ENCODE measurements at places on chromosomes 4 and X.

- no peak for DNase-seq
Measured at GRCh38 chr4:117588771-117589170, 445.5 kb upstream of the NDST3 start.

DNA sequence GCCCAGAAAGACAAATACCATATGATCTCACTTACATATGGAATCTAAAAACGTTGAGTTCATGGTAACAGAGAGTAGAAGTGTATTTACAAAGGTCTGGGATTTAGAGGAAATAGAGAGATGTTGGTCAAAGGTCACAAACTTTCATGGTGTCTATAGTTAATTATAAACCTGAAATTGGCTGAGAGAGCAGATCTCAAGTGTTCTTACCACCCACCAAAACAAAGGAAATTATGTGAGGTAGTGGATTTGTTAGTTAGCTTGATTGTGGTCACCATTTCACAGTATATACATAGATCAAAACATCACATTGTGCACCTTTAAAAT, 186.8 kb downstream of the NWD2 start:
- no peak for DNase-seq

- DNase-seq, result no peak
Measured at GRCh38 chr4:139860435-139861024, 194.9 kb downstream of the MGST2 start.

DNA sequence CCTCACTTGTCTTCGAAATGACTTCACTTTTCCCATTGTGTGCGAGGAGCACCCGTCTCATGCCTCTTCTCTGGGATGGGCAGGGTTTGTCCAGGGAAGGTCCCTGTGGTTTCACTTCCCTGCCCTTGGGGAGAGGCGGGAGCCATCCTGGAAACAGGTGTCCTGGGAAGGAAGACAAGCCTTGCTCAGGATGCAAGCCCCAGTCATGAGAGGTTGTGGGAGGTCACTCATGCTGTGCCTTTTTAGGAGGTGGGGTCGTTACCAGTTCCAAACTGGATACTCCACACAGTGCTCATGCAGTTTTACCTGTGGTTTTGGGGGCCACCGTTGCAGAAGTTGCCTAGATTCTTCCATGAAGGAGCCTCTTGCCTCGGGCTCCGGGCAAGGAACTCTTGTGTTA, 3.8 kb downstream of the RGS12 start:
- DNase-seq, result no peak

DNA sequence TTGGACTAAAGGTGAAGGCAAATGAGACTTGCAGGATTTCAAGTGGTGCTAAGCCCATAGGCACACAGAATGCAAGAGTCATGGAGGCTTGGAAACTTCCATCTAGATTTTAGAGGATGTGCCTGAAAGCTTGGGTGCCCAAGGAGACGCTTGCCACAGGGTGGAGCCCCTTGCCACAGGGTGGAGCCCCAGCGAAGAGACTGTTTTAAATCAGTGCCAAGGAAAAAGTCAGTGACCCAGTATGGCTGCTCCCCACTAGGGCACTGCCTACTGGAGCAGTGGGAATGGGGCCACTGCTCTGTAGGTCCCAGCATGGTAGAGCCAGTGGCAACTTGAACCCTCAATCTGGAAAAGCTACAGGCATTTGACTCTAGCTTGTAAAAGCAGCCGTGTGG, 794.2 kb upstream of the LCORL start:
- no peak for DNase-seq

- no peak for DNase-seq
Measured at GRCh38 chr4:17701882-17702281, 79.5 kb downstream of the FAM184B start.

GRCh38 chr4:179843370-179843769, 2399.8 kb upstream of the TENM3 start:
- DNase-seq, result no peak

DNA sequence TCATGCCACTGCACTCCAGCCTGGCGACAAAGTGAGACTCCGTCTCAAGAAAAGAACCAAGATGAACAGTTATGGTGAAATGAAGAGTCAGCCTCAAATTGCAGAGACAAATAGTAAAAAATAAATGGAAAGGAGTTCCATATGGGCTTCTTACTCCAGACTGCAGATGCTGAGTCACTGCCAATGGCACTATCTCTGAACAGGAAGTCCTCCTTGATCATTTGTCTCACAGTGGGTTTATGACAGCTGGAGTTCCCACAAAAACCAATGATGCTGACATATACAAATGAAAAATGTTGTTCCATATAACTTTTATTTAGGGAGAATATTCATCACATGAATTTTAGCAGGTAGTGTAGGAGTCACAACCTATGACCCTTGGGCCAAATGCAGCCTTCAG, 631.6 kb downstream of the PCDH18 start:
- DNase-seq, result no peak

DNA sequence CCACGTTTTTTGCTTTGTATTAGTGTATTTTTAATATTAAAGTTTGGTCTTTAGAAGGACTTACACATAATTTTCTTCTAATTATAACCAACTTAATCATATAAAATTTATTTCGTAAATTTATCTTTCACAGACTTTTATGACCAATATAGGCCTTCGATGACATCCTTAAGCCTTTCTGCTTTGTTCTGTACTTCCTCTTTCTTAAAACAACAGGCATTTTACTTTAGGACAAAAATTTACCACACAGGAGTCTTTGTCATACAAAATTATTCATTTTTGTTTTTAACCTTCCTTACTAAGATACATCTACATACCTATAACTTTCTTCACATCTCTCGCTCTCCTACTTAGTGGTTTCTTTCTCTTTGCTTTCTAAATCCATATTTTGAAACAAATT, 56.3 kb downstream of the RGS12 start:
- DNase-seq, result no peak

GRCh38 chr4:146333187-146333894, 119.0 kb downstream of the REELD1 start:
- no peak for DNase-seq

DNA sequence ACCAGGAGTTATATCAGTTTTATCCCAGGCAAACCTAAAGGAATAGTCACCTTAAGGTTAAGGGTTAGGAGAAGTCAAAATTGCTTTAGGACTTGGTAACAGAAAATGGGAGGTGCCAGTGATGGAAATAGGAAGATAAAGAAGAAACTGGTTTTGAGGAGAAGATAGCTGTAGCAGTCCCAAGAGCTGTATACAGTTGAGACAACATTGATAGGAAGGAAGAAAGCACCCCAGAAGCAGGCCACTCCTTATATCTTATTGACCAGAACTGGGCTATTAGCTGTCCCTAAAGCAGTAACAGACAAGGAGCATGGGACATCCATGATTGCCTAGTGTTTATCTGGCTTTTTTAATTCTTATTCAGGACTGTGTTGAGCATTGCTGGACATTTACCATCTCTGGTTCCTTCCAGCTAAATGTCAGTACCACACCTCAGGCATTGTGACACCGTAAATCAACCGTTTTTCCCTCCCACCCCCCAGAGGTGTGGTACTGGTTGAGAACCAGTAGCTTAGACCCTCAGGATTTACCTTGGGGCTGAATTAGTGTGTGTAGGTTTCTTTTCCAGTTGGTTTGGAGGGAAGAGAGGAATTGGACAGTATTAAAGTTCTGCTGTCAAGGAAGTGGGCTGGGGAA, 2.0 kb upstream of the PGRMC2 start:
- DNase-seq, result no peak

GRCh38 chr4:6200922-6201362, 593 bp upstream of the JAKMIP1 start:
- DNase-seq, result no peak

GRCh38 chr4:89914609-89915550, 20.2 kb downstream of the MMRN1 start:
- DNase-seq, result no peak

DNA sequence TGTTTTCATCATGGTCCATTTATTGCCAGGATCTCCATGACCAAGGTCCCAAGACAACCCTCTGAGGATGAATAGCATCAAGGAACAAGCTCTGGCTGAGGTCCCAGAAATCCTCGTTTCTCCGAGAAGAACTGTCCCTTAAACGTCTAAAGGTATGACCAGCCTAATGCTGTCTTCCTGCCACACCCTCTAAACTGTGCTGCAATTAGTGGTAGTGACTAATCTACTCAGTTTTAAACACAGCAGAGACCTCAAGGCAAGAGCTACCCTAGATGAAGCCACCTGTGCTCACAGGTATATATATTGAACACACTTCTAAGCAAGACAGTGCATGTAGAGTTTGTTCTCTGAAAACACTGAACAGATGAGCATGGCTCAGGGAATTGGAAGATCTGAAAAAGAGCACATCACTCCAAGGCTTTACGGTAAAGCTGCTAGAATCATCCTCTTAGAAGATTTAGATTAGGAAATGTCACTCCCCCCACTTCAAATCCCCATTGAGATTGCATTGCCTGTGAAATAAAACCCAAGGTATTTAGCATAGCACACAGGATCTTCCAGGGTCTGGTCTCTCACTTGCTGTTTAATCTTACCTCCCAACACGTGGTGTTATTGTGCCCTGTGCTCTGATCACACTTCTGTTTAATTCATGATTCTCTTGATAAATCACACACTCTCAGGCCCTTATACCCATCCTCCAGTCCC, 173.9 kb upstream of the VCX3A start:
- no peak for DNase-seq

DNA sequence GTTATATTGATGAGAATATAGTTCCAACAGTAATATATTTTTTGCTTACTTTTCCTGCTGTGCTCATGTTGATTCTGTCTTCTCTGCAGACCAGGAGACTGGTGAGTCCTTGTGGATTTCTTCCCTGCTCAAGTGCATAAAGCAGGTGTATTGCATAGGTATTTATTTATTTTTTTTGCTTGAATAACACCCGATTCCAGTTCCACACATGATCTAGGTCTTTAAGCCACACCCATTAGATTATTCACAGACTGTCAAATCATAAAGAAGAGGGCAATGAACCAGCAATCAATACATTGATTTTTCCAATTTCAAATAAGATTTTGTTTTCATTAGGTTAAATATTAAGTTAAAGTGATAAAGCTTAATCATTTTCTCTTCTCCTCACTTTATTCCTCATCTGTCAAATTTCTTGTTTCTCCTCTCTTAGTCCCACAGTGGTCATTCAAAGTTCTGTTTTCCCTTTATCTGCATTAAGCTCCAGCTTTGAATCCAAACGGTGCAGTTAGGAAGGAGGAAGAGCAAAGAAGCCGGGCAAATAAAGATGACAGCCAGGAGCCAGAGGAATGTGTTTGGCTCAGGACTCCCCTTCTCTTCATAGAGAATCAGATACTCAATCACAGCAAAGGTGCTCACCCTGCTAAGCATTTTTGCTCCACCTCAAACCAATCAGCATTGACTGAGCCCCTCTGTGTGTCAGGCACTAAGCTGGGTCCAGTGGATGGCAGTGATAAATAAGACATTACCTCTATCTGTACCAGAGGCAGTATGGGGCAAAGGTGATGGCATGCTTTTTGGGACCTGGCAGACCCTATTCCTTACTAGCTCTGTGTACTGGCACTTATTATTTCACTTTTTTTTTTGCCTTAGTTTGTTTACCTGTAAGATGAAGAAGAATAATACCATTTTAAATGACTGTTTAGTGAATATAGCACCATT, at the start of gene ADH1A:
ADH1A (minus strand) TSS at position 138 of the 939 bp plus-strand sequence; CDS start at position 67, 71 bp downstream.
- DNase-seq, result no peak

DNA sequence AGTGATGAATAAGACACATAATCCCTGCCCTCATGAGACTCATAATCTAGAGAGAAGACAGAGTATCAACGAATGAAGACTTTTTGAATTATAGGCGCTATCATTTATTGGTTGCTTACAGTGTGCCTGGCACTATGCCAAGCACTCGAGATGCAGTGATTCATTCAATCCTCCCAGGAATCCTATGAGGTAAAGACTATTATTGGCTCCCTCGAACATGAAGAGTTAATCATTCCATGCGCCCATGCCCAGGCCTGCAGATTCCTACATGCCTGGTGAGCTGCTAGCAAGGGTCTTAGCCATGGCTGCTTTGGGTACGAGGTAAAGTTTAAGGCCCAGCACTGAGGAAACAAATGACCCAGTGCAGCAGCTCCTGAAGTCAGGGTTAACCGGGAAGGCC, 47.0 kb downstream of the TEX13B start:
- DNase-seq, result no peak

GRCh38 chr4:159197885-159198269, 95.0 kb downstream of the RAPGEF2 start:
- DNase-seq, result no peak

DNA sequence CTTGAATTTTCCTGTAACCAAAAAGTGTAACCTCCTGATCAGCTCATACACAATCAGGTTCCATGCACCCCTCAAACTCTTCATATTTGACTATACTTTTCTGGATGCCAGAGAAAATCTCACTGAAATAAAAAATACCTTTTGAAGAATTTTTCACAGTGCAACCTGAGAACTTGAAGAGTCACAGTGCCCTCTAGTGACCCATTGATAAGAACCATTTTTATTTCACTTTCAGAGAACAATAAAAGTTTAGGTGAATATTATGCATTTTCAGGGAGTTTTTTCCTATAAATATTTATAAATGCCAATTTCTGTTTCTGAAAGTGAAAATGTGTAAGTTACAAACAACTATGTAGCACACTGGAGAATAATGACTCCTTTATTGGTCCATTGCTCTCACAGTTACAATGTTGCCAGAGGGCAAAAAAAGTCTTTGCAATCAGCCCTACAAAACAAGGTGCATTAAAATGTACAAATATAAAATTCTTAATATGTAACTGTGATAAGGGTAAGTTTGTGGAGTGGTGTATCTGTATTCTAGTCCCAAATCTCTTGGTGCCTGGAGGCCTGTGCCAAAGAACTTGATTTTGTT, 153.6 kb upstream of the INTU start:
- no peak for DNase-seq

GRCh38 chr4:128700659-128701350, 108.7 kb upstream of the JADE1 start:
- DNase-seq, result no peak

- no peak for DNase-seq
Measured at GRCh38 chr4:15234856-15235126, 193.0 kb upstream of the C1QTNF7 start.

GRCh38 chr4:8028884-8029568, 89.4 kb upstream of the AFAP1 start:
- no peak for DNase-seq

DNA sequence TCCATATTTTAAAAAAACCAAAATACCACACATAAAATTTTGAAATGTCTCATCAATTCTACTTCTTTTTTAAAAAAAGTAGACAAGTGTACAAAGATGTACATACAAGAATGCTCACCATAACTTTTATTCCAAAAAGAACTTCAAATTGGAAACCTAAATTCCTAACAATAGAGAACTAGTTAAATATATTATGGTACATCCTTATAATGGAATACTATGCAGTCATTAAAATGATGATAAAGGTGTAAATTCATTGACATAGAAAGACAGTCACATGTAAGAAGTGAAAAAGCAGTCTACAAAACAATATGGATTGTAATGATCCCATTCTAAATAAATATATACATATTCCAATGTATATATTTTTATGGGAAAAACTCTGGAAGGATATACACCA, 31.0 kb downstream of the RPS6KA3 start:
- DNase-seq, result no peak

DNA sequence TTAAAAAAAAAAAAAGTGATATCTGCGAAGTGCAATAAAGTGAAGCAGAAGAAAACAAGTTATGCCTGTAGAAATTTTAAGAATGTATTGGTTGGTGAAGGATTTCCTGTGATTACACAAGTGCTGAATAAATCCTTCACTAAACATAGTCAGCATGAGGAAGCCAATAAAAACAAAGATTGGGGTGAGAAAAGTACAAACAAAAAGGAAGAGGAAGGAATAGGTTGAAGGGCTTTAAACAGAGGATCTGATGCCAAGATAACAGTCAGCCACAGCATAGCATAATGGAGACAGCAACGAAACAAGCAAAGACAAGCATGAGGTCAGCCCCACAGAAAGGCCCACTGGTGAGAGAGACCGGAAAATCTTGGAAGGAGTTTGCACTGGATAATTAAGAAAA, 372.2 kb downstream of the ADAM29 start:
- no peak for DNase-seq

- DNase-seq, result no peak
Measured at GRCh38 chrX:155005190-155005589, 17.3 kb downstream of the F8 start.
